ENCODE measurements at places on chromosomes 4 and X. TPM values are rescaled to one million over a fixed set of nuclear protein-coding genes. Genes with fewer than 3 reads are reported as not detected.

C1QTNF7 gene
- 5.8 TPM for total RNA-seq

CPLX1 gene
- total RNA-seq, result 1.1 TPM

NPY2R gene
- total RNA-seq, result 0.16 TPM

GLRA2 gene
- not detected for total RNA-seq

GRCh38 chr4:85842540-85842939, 367.6 kb downstream of the ARHGAP24 start:
- no peak for DNase-seq

DNA sequence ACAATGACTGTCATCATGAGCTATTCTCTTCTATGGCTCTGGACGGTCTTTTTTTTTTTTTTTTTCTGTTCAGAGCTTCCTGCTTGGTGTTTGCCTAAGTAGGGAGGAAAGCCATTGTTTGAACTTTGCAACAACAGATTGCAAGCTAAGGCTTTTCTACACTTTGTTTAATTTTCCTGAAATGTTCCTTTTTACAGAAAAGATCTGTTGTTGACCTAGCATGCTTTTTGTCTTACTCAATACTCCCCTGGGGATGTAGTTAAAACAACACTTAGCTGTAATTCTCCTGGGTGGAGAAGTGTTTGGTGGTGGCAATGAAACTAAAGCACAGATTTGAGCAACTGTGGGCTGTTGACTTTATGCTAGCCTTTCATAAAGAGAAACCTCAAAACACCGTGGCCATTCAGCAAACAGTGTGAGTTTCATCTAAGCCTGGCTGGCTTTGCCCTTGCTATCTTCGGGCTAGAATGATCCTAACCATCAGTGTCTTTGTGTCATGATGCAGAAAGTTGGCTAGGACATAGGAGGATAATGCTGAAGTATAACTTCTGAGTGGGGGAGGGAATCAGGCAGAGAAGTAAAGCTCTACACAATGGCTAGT, 110.5 kb downstream of the ANXA3 start:
- no peak for DNase-seq

- DNase-seq, result peak; percentile 49
These were observed 3.3 kb downstream of the RBM47 start for GRCh38 chr4:40626183-40626990.

DNA sequence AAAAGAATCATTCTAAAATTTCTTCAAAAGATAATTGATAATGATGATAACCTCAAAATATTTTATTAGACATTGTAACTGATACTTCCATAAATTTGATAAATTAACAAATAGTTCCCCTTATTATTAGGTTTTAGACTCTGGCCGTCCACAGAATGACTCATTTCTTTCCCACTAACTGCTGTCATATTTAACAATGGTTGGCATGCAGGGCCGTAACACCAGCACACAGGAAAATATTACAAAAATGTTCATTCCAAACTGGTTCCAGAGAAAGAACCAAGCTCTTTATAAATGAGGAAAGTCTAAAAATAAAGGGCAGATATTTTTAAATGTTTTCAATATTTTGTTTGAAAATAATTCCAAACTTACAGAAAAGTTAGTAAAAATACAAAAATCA, 28.2 kb downstream of the WDFY3 start:
- no peak for DNase-seq

GRCh38 chr4:832536-832935, 6.6 kb upstream of the CPLX1 start:
- DNase-seq, result no peak

DNA sequence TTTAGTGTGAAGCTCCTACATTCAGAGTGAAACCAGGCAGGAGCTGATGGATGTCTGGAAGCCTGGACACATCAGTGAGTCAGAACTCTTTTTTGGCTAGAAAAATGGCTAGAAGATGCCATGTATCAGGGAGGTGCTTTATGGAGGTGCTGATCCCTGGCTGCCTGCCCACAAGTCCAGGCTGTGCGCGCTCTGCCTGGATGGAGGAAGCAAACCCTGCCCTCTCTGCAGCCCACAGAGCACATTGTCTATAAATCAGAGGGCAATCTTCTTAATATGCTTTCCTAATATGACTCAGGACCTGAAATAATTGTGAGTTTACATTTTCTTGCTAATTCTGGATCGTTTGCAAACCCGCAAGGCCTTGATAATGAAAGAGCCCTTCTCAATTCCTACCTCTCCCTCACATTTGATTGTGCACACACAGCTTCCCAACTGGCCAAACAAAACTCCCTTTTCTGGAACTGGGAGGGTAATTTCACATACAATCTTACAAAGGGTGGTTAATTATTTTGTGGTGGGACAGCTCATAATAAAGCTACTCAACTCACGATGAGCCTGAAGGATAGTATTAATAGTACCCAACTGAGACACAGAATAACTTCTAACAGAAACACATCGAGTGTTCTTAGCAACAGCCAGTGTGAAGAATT, 11.7 kb downstream of the MFAP3L start:
- no peak for DNase-seq

DNA sequence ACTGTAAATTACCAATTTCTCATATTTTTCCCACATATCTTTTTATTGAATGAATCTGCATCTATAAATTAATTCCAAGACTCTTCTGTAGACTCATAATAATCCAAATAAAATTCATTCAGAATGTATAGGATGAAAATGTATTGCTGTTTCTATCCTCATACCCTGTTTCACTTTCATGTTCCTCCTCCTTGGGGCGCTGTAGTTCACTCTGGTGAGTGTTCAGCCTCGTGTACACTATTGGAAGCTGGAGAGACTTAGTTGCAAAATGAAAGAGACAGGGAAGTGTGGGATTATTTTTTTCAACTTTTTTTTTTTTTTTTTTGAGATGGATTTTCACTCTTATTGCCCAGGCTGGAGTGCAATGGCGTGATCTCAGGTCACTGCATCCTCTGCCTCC, 296.1 kb downstream of the TLL1 start:
- DNase-seq, result no peak

DNA sequence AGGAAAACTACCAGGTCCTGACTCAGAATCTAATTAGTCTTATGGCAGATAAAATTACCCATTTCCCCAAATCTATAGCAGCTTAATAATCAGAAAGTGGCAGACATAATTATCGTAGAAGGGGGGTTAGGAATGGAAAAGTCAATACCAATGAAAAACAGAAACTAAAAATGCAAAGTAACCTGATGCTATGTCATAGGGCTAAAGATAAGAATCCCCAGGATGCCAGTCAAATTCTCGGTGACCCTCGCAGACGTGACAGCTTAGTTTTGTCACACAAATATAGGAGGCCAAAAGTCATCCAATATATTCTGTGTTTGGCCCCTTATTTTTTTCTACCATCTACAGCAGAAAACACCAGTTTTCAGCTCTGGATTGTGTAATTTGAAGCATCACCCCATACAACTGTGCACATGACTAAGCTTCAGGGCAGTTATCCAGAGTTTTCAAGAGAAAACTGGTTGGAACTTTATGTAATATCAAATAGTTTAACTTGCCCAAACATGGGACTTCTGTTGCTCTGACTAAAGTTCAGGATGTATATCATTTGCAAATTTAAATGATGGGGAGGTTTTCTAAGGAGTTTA, 30.9 kb downstream of the RASSF6 start:
- no peak for DNase-seq

DNA sequence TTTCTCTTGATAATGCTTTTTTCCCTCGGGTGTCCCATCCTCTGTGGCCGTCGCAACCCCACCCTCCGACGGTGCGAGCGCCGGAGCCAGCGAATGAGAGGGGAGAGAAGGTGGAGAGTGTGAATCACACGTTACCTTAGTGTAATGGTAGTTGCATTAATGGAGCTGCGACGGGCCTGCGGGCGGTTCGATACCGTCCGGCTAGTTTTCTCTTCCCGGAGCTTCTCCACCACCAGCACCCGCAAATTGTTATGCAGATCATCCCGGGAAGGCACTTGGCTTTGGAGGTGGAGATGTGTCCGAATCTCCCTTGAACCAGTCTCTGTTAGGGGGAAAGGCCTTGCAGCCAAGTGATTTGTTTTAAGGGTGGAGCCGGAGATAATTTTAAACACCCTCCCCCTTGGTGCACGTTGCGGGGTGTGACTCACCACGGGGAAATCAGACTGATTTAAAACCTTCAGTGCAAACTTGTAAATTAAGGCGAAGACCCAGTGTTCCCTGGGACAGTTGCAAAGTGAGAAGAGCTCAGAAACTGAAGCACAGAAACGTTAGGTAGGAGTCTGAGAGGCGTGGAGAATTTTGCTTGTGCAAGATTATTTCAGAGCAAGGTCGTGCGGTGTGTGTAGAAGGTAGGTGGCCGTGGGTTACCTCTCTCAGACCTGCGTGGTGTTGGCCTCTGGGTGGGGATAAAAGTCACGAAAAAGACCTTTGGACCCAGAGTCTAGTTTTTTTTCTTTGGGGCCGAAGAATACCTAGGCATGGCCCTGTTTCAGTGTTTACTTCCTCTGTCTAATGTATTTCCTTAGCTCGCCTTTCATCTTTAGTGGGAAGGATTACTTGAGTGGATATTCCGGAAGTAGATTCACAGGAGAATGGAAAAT, 1.3 kb downstream of the AFF1 start:
- no peak for DNase-seq

GRCh38 chrX:45540181-45540580, 339.5 kb upstream of the DIPK2B start:
- no peak for DNase-seq

DNA sequence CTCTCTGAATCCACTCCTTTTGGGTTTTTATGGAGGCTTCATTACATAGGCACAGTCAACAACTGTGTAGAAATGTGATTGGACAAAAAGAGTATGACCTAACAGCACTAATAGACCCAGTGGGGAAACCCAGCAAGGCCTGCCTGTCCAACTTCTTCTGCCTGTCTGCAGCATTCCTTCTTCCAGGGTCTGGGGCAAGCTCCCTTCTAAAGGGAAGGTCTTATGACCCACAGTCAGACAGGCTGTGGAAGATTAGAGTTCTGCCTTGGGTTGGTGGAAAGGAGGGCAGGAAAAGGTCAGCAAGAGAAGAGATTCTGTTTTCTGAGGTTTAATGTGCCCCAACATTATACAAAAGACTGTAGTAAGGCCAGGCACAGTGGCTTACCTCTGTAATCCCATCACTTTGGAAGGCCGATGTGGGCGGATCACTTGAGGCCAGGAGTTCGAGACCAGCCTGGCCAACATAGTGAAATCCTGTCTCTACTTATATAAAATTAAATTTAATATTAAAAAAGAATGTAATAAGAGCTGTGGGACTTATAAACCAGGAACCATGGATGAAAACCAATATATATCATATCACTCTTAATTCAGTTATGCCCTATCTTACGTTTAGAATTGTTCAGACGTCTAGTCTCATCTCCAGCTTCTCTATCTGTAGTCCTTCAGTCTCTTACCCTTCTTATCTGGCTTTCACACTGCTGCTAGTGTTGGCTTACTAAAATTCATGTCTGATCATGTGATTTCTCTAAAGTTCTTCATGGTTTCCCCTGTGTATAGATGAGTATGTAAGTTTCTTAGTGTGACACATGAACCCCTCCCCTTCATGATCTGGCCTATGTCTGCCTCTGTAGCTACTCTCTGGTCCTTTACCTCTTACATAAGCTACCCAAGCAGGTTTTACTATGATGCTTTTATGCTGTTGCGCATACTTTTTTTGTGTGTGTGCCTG, 6.2 kb downstream of the CLCN3 start:
- DNase-seq, result no peak

DNA sequence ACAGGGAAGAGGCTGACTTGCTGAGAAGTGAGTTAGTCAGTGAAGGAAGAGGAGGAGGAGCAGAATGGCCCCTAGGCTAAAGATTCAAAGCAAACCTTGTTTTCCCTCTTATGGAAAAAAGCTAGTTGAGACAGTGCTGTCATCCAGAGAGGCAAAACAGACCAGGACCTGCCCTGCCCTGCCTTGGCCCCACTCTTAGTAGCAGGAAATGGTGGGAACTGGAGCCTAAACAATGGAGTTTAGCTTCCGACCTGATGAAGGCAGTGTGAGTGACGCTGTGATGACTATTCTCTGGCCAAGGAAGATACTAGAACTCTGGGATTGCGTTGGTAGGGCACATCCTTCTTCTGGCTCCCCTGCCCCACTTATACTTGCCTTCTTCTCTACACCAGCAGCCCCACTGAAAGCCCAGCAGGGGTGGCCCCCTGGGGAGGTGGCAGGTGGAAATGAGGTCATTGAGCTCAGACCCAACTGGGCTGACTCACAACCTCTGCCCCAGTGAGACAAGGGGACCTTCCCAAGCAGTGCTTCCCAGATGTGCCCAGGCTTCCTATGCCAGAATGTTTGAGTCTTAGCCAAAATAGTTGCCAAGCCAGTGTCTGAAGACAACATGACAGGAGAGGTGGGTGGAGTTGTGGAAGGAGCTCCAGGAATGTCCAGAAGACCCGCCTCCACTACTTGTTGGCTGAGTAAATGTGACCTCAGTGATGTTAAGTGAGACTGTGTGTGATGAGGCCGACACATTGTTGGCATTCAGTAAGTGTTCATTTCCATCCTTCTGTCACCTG, 38.8 kb downstream of the MSN start:
- no peak for DNase-seq

GRCh38 chr4:184100297-184100885, 117.3 kb downstream of the ENPP6 start:
- no peak for DNase-seq

- DNase-seq, result no peak
These were observed 36.6 kb downstream of the ANAPC10 start for GRCh38 chr4:145061318-145061920.

- DNase-seq, result no peak
These were observed 12.4 kb downstream of the SMIM20 start for GRCh38 chr4:25926462-25926861.

DNA sequence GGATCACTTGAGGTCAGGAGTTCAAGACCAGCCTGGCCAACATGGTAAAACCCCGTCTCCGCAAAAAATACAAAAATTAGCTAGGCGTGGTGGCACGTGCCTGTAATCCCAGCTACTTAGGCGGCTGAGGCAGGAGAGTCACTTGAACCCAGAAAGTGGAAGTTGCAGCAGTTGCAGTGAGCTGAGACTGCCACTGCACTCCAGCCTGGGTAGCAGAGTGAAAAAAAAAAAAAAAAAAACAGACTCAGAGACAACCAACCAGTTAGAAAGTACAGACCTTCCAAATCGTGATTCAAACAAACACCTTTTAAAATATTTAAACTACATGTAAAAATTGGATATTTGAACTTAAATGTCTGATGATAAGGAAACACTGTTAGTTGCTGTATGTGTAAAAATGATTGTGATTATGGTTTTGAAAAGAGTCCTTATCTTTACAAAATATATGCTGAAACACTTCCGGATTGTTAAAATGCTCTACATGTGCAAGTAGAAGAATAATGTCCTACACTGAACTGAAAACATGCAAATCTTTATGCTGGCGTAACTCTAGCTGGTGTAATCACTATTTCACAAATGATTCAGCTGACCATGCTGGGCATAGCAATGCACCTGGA, 37.8 kb downstream of the SH3KBP1 start:
- no peak for DNase-seq

DNA sequence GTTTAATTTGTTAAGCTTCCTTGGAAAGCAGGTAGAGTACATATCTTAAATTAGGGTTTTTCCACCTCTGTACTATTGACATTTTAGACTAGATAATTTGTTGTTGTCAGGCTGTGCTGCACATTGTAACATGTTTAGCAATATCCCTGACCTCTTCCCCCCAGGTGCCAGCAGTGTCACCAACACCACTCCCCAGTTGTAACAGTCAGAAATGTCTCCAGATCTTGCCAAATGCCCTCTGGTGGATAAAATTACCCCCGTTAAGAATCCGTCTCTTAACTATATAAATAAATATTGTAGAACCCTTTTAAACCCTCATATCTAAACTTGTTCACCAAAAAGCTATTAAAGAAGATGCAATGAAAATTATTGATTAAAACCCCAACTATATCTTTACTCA, 161.5 kb downstream of the ARHGAP6 start:
- no peak for DNase-seq
